Vagina (tissue), 2 donors: ENCODE measurements at places on chromosomes 6 and 20. TPM values are rescaled to one million over a fixed set of nuclear protein-coding genes. Genes with fewer than 3 reads are reported as not detected.

CLIC5 gene
- 3.4 TPM for total RNA-seq

EFCAB8 gene
- total RNA-seq = not detected

GRCh38 chr20:41182296-41183212, 45.2 kb downstream of the PLCG1 start:
- H3K27me3 ChIP-seq = no peaks in the 10 kb centered on the region
- H3K4me1 ChIP-seq = peaks cover 6% of the 10 kb centered on the region
- no peak for DNase-seq
- no peaks in the 10 kb centered on the region for H3K36me3 ChIP-seq

SLC32A1 gene
- not detected for total RNA-seq

GRCh38 chr6:38687043-38687353, 15.9 kb downstream of the GLO1 start:
- peaks cover 17% of the 10 kb centered on the region for H3K4me1 ChIP-seq
- H3K27ac ChIP-seq = no peak overlapping the region
- H3K27me3 ChIP-seq = no peaks in the 10 kb centered on the region
- no peak overlapping the region for H3K4me3 ChIP-seq
- peaks cover 19% of the 10 kb centered on the region for H3K36me3 ChIP-seq

- no peak for DNase-seq
- H3K27ac ChIP-seq = no peak overlapping the region
- no peaks in the 10 kb centered on the region for H3K36me3 ChIP-seq
- H3K27me3 ChIP-seq = peaks cover 11% of the 10 kb centered on the region
These were observed 628 bp downstream of the NKAIN4 start for GRCh38 chr20:63253438-63254231.

DNA sequence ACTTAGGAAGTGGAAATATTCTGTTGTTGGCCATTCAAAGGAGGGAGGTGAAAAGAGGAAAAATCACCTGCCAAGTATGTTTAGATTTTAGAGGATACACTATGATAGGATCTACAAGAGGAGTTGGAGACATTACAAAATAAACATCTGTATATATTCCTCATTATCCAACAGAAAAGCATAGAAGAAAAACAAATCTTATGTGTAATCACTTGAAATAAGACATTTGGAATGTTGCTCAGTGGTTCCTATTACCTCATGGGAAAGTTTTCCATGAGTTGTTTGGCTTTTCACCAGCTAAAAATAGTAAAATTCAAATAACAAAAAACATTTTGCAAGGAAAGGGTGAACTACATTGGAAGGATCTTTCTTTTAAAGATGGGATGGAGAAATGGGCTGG, 76.7 kb upstream of the CARMIL1 start:
- H3K27ac ChIP-seq = no peak overlapping the region
- no peak overlapping the region for H3K4me3 ChIP-seq
- no peaks in the 10 kb centered on the region for H3K27me3 ChIP-seq
